ENCODE measurements at places on chromosomes 3 and 15.

DNA sequence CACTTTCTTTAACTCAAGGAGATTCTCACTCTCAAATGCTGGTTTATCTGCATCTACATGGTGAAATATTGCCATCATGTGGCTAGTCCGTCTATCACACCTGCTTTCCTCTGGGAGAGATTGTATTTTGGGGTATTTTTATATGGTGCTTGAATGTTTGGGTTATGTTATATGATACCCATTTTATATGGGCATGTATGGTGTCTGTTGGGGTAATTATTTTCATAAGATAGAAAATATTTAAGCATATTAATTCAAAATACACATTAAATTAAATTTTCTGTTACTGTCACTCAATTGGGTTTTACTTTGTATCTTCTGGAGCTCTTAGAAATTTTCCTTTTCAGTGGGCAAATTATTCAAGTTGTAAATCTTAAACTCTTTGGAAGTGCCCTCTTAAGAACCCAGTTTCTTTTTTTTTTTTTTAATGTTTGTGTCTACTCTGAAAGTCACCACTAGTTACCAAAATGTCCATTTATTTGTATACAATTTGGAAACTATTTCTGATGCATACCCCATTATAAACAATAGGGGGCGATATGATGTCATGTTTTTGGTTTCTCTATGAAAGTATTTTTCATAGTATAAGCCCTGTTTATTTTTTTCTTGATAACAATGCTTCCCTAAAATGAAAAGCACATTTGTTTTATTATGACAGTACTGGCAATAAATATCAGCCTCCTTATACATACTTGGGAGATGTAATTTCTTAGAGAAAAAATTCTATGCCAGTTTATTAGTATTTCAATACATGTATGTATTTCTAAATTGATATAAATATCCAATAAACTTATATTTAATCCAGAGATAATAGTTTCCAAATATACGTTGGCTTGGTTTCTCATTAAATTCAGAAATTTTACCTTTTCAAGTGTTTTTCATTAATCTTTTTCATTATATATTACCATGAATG, 36.1 kb upstream of the PLSCR5 start:
- peak; percentile 39 for ATAC-seq

- no peak for ATAC-seq
Observed at GRCh38 chr15:67101911-67102598, 36.7 kb downstream of the SMAD3 start.

DNA sequence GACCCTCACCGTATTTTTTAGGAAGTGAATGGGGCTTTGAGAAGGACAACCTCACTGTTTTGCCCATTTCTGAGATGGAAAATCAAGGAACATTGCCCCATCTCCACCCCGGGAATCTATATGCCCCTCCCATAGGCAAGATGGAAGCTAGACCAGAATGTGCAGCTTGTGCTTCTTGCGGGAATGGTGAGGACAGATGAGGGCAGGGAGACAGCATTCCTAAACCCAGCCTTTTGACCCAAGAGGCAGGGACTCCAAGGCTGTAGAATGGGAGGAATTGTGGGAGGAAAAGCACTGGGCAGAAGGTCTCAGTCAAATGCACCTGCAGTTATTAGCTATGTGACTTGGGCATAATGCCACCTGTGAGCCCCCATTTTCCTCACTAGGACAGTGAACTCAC, 66.9 kb downstream of the SMAD3 start:
- no peak for ATAC-seq

DNA sequence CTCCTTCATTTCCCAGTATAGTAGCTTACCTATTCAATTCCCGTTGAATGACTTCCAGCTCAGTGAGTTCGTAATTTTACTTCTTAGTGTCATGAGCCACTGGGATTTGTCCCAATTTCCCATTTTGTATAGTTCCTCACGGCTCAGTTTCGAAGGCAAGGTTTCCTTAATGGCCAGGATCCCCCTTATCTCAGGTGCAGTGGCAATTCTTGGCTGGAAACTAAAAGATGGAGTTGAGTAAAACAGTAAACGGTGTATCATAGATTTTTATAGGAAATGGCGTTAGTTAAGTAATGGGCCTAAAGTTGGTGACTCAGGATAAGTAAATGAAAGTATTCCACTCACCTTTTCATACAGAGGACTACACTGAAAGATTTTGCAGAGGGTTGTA, 522 bp upstream of the LMLN start:
- no peak for ATAC-seq

- ATAC-seq, result no peak
Observed at GRCh38 chr3:122077293-122078234, 22.4 kb downstream of the CD86 start.

DNA sequence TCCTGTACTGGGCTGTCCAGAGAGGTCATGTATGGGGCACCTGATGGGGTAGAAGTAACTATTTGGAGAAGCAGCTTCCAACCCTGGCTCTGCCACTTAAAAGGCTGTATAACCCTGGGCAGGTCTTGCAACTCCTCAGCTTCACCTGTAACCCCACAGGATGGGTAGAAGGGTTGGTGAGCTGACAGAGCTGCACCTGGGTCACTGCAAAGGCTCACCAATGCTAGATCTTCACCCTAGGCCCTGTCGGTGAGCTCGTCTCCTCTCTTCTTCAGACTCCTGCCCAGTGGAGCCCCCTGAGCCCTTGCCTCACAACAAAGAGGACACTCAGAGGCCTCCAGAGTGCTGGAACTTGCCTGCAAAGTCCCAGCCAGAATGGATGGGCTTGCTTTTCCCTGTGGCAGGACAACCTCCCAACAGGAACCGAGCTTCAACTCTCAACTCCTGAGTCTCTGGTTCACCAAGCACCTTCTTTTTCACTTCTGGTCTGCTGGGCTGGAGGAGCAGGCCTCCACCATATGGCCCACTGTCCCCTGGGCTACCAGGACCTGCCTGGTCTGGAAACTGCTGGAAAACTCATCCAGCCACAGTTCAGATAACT, 45.9 kb downstream of the XXYLT1 start:
- ATAC-seq, result no peak

GRCh38 chr3:4241595-4242170, 61.5 kb upstream of the SETMAR start:
- no peak for ATAC-seq

- no peak for ATAC-seq
Observed at GRCh38 chr3:66629982-66630368, 129.2 kb upstream of the LRIG1 start.

- ATAC-seq, result no peak
Observed at GRCh38 chr3:53845881-53846133, 412 bp downstream of the CHDH start.

DNA sequence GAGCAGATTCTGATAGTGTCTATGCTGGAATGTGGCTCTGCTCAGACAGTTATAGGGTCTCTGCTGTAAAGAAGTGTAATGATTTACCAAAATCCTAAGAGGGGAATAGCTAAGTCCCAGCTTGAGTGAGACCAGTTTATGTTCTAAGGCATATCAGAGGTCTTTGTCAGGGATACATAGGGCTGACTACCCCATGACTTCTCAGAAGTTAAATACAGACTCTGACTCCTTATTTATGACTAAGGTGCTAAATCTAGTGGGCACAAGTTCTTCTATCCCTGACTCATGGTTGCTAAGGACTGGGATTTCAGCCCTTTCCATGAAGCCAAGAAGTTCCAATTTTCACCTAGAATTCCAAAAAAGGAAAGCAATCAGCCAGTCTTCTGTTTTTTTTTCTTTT, 192.6 kb upstream of the POU1F1 start:
- no peak for ATAC-seq

DNA sequence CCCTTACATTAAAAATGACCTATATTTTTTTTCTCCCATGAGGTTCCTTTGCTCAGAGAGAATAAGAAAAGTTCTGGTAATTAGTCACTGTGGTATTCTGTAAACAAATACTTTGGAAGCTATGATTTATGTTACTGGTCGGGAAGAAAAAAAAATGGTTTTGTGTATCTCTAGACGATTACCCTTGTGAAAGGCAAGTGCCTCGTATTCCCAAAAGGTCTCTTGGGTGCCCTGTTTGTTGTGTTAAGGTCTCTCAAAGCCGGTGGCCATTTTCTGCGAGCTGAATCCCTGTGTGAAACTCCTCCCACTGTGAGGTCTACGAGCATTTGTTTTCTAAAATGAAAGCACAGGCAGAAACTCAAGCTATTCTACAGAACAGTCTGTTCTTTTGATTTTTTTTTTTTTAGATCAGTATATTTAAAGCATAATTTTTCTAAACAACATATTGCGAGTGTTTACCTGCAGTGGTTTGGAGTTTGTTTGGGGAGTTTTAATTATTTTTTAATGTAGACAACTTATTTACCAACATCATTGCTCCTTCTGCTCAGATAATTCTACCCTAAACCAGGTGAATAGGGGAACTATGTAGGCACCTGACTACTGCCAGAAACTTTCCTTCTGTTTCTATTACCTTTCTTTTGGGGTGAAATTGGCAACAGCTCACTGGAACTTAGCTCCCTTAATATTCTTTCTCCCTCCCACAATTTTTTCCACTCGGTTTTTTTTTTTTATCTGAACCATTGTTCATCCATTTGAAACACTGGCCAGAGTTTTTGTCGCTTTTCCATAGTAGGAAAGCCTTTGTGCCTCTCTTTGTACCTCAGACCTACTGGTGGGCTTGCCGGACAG, 44.0 kb downstream of the ZBTB38 start:
- ATAC-seq, result peak; percentile 68

DNA sequence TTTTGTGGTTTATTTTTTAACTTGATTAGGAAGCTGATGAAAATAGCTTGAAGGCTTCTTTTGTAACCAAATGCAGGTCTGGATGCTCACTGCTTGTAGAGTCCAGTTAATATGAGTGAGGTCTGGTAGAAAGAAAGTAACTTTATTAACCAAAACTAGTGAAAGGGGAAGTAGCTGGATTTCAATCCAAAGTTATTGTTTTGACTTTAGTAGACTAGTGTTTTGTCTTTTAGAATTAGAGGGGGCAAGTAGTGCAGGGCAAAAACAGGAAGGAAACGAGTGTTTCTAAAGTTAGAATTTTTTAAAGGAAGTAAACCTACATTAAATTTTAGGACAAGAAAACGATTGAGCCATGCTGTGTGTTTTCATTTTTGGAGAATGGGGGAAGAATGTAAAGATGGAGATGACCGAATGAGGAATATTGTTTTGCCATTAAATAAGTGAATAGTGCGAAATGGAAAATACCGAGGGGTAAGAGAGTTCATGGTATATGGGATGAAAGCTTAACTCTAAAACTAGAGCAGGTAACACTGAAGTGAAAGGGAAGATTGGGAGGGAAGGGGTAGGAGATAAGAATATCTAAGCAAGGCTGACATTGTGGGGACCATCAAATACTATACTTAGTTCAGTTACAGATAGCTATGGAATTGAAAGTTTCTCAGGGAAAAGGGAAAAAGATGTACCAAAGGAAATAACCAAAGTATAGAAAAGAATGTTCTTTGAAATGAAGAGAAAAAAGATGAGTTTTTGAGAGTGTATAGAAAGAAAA, 40.0 kb downstream of the USP3 start:
- ATAC-seq, result no peak

- ATAC-seq, result no peak
Observed at GRCh38 chr3:105963161-105963560, 94.3 kb upstream of the CBLB start.

DNA sequence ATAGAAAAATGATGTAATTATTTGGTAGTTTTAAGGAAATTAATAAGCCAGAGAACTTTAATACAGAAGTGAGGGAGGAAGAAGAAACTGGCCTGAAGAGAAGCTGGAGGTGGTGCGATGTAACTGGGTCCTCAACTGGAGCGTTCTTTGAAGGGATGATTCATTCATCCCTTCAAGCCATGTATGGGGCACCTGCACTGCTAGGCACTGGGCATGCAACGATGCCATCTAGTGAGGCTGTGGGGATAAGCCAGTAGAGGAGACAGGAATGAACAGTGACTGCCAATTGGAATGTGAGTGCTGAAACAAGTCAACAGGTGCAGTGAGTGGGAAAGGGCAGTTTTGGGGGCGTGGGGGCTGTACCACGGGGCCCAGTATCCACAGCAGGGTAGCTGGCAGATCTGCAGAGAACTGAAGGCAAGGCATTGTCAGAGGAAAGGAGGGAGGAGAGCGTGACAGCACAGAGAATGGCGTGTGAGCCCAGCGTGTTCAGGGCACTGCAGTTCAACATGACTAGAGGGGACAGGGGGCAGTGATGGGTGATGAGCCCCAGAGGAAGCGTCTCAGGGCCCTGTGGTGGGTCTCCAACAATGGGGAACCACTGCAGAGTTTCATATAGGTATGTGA, 3.8 kb upstream of the KIF23 start:
- ATAC-seq, result peak; percentile 71

- no peak for ATAC-seq
Observed at GRCh38 chr15:79952329-79952728, 18.7 kb downstream of the BCL2A1 start.

DNA sequence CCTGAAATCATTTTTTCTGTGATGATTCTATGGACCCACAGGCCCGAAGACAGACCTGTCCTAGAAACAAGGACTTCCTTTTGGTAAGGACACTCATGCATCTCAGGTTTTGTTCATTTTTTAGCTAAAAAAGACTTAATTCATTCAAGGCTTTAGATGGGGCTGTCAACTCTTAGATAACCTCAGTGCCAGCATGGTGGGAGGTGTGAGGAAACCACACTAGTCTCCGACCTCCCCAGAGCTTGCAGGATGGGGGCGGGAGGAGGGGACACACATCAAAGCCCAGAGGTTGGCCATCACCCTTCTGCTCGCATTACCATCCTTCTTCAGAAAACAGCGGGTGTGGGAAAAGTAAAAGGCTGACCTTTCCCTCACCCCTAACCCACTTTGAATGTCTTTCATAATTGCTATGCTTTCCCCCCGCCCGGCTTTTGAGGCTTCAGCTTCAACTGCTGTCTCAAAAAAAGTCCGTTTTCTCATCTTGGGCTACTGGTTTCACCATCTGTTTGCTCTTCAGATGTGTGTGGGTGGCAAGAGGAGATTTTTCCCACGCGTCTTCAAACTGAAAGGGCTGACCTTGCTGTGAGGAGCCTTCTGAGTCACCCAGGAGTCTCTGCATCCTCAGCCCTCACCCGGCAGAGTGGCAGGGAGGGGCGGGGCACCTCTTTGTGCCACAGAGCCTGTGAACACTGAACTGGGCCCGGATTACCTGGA, 27.6 kb upstream of the CXCR6 start:
- ATAC-seq, result peak; percentile 95

GRCh38 chr3:102170545-102170944, 264.3 kb upstream of the ZPLD1 start:
- ATAC-seq, result no peak

GRCh38 chr15:68500363-68501258, 68.6 kb upstream of the ITGA11 start:
- no peak for ATAC-seq

DNA sequence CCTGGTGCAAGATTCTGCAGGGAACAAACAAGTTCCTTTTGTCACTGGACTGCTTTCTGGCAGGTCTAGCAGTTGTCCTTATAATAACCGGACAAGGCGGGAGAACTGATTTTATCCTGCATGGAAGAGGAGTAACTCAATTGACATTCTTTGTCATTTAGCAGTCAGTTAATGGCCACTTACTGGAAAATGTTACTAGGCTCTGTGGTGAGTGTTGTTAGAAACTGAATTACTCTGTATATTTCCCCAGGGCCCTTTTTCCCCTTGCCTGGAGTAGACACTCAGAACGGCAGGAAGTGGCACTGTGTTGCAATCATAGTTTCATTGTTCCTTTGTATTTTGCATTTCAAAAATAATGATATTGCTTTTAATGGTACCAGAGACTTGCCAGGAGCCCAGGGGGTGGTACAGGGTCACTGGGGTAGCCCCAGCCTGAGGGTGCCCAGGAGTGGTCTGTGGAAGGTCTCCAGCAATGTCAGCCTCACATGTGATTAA, 318.6 kb upstream of the LRRFIP2 start:
- peak; percentile 61 for ATAC-seq

GRCh38 chr3:40969341-40969740, 230.0 kb upstream of the CTNNB1 start:
- no peak for ATAC-seq

- no peak for ATAC-seq
Observed at GRCh38 chr15:48643776-48644466, 1.6 kb downstream of the FBN1 start.

Measured in esophagus mucosa (tissue), 1 donor.